Caudate nucleus (tissue), 63 donors: ENCODE measurements at places on chromosomes 11 and 22.

DNA sequence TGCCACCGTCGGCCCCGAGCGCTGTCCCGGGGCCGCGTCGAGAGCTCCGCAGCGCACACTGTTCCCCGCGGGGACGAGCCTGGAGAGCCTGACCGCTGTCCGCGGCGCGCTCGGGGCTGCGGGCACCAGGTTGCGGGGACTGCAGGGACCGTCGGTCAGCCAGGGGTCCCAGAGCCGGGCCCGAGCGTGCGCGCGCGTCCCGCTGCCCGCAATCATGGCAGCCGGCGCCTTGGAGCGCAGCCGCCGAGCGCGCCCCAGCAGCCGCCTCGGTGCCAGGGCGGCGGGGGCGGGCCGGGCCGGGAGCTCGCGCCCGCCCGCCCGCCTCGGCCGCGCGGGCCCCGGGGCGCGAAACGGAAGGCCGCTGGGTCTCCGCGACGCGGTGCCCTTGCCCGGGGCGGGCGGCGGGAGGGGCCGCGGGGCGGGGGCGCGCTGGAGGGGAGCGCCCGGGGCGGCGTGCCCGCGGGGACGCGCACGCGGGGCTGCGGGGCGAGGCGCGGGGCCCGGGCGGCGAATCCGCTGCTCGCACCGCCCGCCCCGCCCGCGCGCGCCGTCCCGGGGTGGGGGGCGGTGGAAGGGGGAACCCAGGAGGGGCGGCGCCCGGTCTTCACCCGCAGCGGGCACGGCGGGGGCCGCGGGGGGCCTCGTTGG, 79.4 kb upstream of the PPARA start:
- no peak for DNase-seq

DNA sequence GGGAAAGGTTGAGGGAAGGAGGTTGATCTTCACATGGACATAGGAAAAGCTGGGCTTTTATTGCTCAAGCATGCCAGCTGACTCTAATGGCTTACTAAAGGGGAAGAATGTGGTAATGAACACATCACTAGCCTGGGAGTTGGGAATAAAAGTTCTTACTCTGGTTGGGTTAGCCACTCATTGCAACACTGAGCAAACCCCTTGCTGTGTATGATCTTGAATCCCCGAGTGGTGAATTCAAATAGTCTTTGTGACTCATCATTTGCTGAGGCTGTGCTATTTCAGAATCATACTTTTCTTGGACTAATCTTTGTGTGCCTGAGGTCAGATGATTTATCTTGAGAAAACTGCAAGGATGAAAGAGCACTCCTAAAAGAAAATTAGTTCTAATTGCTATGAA, 304.1 kb upstream of the ANO5 start:
- no peak for DNase-seq

- no peak for DNase-seq
Measured at GRCh38 chr11:25667871-25668270, 664.1 kb upstream of the ANO3 start.

GRCh38 chr22:25212337-25212736, 7.1 kb upstream of the CRYBB2 start:
- no peak for DNase-seq

DNA sequence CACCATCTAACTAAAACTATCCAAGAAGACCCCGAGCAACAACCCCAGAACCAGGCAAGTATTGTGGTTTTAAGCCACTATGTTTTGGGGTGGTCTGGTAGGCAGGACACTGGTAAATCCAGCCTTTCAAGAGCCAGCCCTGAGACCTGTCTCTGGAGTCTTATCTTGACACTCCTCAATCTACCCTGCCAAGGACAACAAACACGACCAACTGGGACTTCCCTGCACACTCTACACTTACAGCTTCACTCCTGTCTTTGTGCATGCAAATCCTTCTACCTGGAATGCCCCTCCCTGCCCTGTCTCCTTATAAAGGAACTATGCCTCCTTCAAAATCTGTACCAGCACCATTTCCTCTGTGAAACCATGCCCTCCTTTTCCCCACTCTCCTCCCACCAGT, 107.3 kb downstream of the RPL27A start:
- no peak for DNase-seq

- no peak for DNase-seq
Measured at GRCh38 chr22:24594569-24595120, 1.8 kb upstream of the LRRC75B start.

DNA sequence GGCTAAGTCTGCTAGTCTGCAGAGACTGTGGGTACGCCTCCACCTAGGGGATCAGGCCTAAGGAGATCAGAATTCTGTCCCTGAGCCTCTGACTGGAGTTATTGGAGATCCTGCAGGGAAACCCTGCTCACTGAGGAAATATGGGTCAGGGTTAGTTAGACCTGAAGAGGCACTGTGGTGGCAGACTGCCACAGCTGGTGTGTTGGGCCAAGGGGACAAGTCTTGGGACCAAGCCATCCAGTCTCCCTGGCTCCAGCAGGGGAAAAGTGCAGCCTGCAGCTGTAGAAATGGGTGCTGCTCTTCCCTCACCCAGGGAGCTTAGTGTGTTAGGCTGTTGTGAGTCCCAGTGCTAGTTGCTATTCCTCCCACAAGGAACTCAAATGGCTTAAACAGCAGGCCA, 334.8 kb upstream of the LARGE1 start:
- DNase-seq, result no peak

- peak; percentile 64 for DNase-seq
Measured at GRCh38 chr11:125923012-125923579, 18.8 kb downstream of the DDX25 start.

DNA sequence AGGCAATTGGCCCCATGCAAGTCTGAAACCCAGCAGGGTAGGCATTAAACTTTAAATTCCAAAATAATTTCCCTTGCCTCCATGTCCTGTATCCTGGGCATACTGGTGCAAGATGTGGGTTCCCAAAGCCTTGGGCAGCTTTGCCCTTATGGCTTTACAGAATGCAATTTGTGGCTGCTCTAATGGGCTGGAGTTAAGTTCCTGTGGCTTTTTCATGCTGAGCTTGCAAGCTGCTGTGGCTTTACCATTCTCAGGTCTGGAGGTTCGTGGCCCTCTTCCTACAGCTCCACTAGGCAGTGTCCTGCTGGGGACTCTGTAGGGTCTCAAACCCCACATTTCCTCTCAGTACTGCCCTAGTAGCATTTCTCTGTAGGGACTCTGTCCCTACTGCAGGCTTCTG, 15.0 kb upstream of the BIRC3 start:
- no peak for DNase-seq

GRCh38 chr22:25566898-25567235, 2.4 kb downstream of the GRK3 start:
- DNase-seq, result no peak

GRCh38 chr22:42324990-42325710, 54.7 kb upstream of the TCF20 start:
- DNase-seq, result no peak
